ENCODE measurements at places on chromosomes 5 and 9.

GRCh38 chr5:6784481-6784880 is 71.2 kb downstream of the TENT4A start:
- DNase-seq: no peak

- DNase-seq: no peak
Measured at GRCh38 chr9:96025995-96026602, 150.6 kb downstream of the ERCC6L2 start.

DNA sequence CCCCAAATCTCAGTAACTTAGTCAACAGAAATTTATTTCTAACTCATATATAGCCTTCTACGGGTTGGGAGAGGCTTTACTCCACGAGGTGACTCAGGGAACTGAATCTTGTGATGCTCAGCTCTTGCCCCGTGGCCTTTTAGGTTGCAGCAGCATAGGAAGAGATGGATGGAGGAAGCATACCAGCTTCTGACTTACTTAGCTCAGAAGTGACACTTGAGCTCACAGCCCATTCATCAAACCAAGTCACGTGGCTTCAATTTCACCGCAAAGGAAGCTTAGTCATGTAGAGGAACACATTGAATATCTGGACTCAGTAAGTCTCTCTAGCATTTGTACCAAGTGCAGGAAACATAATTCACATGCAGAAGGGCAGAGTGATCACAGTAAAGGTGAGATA is 124.1 kb upstream of the KCNN2 start:
- DNase-seq: no peak

GRCh38 chr5:150540615-150541396 is 32.9 kb downstream of the NDST1 start:
- DNase-seq: no peak
